CD8-positive, alpha-beta T cell (primary cell): ENCODE measurements at places on chromosomes 7 and 10.
A peak's percentile ranks its signal among the peaks of the same experiment; 100 is the strongest.

- DNase-seq, result no peak
These were observed 906.2 kb downstream of the LRMDA start for GRCh38 chr10:76337641-76338040.

DNA sequence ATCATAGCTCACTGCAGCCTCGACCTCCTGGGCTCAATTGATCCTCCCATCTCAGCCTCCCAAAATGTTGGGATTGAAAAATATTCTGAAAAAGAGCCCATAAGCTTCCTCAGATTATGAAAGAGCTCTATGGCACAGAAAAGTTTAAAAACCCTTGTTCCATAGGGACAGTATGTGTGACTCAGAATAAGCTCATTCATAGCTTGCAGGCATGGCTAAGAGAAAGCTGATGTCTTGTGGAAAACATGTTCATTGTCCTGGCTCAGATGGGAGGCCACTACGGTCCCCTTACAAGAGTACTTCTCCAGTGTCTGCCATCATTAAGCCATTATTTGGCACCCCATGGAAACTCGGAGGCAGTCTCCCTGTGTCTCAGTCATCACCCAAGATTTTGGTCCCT, 64.0 kb downstream of the CCDC3 start:
- no peak for DNase-seq

GRCh38 chr10:58438986-58439385, 53.8 kb downstream of the TFAM start:
- DNase-seq, result no peak

DNA sequence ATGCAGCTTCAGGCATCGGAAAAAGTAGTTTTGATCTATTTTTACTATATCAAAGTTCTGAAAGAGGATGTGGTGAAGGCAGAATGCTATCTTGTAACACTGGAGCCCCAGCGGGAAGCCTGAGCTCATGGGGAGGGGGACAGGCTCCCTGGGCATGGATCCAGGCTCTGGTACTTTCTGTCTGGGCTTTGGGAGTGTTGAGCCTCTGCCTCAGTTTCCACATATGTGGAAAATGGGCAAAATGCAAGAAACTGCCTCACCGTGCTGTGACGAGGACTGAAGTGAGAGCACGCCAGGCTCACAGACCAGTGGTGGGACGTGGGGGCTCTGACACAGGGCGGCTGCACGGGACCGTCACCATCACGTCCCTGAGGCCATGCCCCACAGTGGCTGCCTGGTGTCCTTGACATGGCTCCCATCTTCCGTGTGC, 182.9 kb upstream of the SHH start:
- no peak for DNase-seq

- no peak for DNase-seq
These were observed 343.4 kb downstream of the PRPF18 start for GRCh38 chr10:13930120-13930519.

DNA sequence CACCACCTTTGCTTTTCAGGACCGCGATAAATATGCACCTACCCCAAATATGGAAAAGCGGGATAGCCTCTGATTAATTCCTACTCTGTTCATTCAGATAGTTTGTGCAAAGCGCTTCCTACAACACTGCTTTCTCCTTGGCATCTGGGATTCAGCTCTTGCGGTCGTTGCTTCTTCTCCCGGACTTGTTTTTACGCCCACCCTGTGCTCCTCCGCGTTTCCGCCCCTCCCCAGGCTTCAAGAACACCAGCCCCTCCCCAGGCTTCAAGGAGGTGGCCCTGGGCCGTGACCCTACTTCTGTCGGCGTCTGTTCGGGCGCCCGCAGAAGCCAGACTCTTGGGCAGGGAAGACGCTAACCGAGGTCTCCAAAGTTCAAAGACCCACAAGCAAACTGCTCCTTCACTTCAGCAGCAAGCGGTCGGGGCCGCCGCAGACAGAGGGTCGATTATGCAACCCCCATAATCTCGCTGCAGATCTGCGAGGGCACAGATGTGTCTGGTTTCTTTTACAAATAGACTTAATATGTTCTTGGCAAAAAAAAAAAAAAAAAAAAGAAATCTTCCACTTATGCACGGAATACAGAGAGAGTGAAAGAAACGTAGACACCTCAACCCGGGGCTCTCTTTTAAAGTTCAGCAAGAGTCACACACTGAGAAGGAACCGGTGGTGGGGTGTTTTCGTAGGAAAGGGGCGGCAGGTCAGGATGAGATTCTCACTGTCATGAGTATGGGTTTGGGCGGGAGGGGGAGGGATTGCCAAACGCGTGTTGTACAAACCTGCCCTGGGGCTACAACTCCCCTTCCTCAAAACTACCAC, 1.9 kb downstream of the DLX5 start:
- no peak for DNase-seq

DNA sequence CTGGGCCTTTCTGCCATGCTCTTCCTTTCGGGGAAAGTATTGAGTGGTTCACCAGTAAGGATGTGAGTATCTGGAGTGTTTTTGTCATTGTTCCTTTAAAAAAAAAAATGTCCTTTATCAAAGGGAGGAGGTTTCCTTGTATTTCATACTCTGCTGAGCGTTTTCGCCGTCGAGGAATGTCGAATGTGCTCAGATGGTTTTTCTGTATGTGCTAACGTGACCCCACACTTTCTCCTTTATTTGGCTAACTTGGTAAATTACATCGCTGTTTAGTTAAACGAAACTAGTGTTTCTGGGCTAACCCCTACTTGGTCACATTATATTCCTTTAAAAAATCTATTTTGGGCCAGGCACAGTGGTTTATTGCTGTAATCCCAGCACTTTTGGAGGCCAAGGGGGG, 45.9 kb downstream of the INPP5A start:
- DNase-seq, result no peak

GRCh38 chr7:66379542-66380160, 174.5 kb downstream of the TPST1 start:
- no peak for DNase-seq

DNA sequence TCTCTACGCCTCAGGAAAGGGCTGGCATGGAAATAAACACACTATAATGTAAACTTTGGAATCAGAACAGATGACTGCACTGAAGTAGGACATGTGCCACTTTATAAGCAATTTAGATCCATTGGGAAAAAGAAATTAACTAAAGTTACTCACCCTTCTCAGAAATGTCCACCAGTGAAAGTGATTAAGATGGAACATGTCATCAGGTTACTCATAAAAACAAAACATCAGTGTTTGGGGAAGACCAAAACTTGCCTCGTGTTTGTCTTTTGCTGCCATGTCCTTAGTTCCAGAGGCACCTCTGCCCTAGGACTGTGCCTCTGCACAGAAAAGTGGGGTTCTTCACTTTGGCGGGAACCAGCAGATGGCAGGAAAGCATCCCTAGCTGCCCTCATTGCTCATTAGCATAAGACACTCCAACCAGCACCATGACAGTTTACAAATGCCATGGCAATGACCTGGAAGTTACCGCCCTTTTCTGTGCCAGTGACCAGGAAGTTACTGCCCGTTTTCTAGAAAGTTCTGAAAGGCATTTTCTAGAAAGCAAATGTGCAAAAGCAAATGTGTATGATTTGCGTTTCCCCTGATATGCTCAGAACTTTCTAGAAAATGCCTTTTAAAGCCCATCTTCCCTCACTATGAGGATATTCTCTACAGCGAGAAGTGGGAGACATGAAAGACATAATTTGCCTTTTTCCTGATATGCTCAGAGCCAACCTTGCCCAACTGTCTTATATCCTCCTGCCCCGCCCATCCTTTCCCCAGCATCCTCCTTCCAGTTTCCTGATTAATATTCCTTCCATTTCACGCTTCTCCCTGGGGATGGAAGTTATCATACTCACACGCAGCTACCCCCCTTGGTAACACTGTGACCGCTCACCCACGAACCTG, 258.2 kb downstream of the USP6NL start:
- DNase-seq, result no peak

DNA sequence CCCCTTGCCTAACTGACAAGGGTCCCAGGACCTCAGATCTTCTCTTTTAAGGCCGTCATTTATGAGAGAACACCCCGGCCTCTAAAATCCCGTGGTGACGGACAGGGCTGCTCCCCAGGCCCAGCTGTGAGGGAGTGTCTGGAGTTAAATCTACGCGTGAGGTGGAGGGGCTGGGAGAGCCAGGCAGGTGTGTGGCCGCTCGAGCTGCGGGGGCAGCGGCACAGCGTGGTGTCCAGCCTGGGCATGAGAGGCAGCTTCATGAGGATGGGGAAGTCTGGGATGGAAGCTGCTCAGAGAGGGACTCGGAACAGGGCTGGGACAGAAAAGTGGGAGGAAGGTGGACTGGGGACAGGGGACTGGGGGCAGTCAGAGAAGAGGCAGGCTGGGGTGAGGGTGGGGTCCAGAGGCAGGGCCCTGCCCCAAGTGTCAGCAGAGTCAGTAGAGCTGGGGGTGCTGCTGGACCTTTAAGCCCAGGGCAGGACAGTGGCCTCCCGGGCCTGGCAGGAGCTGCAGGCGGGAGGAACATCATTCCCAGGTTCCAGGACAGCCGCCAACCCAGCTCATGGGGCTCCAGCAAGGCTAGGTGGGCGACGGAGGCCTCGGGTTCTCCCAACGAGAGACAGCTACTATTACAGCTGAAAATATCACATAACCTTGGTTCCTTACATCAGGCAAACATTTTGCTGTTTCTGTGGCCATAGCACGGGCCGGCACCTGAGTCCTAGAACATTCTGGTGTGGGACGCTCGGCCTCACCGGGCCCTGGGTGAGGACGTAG, 55.2 kb downstream of the JAKMIP3 start:
- no peak for DNase-seq

DNA sequence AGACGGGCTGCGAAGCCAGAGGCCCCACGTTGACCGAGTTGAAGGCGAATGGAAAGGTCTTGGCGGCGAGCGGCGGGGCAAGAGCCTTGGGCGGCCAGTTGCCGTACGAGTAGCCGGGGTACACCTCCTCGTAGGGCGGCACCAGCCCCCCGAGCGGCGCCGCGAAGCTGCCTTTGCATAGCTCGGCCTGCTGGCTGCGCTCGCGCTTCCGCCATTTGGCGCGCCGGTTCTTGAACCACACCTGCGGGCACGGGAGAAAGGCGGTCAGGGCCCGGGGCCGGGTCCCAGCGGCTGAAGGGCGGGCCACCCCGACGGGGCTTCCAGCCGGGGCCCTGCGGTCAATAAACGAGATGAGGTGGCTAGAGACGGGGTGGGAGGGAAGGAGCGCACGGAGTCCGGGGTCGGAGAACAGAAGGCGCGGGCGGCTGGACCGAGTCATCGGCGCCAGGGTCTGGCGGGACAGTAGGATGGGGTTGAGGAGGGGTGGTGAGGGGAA, 4.8 kb downstream of the ELOVL3 start:
- peak; percentile 23 for DNase-seq

GRCh38 chr10:97222326-97222961, 36.7 kb upstream of the SLIT1 start:
- DNase-seq, result no peak

GRCh38 chr7:23011222-23011924, 2.6 kb downstream of the HYCC1 start:
- no peak for DNase-seq

- no peak for DNase-seq
These were observed 16.7 kb upstream of the GAD2 start for GRCh38 chr10:26199841-26200240.

DNA sequence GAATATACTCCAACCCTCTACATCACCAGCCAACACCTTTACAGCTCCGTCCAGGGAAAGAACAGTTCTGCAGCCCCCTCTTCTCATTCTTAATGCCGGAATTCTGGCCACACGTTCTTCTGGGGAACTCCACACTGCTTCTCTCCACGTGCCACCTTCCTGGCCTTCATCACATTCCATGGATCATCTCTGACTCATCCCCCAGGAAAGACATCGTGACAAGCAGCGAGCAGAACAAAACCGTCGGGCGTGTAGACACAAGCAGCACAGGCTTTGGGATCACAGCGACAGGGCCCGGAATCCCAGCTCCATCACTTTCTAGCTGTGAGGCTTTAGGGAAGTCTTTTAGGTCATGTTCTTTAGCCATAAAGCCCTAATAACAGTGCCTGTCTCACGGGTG, 590.3 kb upstream of the FOXK1 start:
- no peak for DNase-seq

- no peak for DNase-seq
These were observed 24.9 kb downstream of the RGR start for GRCh38 chr10:84269773-84270172.

GRCh38 chr7:46871516-46871915, 710.4 kb downstream of the TNS3 start:
- DNase-seq, result no peak

DNA sequence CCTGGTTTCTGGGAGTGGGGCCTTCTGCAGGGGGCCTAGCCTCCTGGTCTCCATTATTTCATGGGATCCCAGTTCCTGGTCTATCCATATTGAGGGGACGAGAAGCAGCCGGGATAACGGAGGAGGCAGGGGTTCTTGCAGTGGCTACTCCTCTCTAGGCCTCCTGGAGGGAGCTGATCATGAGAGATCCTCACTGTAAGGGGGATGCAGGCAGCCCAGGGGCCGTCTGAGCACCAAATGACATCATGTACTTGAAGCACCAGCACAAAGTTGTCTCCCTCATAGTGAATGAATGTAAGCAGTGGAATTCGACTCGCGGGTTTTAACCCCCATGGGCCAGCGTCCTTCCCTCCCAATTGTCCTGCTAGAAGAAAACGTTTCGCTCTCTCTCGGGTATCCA, 964 bp upstream of the ADCY1 start:
- DNase-seq, result no peak

DNA sequence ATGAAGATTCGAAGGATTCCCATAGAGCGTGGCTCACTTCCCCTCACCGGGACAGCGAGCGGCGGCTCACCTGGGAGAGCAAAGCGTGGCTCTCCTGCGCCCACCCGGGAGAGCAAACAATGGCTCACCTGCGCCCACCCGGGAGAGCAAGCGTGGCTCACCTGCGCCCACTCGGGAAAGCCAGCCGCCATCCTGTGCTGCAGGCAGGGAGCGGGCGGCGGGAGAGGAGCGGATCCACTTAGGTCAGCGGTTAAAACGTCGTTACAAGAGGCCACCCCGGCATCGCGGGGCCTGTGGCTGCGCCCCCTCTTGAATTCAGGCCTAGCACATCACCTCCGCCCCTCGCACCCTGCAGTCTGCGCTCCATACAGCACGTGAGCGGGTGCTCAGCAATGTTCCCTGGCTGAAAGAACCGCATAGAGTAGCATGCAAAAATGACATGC, 461 bp upstream of the FIGNL1 start:
- peak; percentile 24 for DNase-seq

- DNase-seq, result no peak
These were observed 32.2 kb downstream of the PHTF2 start for GRCh38 chr7:77830649-77831355.

DNA sequence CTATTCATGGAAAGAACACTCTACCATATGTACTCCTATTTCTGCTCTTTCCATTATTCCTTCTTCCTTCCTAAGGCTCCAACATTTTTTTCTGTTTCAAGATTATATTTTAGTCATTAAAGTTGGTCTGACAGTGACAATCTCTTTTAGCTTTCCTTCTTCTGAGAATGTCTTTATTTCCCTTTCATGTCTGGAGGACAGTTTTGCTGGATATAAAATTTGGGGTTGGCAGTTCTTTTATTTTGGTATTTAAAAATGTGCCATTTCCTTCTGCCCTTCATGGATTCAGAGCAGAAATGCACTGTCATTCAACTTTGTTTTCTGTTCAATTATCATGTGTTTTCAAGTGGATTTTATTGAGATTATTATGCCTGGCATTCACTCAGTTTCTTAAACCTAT, 53.1 kb downstream of the VSTM4 start:
- no peak for DNase-seq

- DNase-seq, result no peak
These were observed 108.9 kb upstream of the FAM20C start for GRCh38 chr7:83441-83840.

- DNase-seq, result peak; percentile 71
These were observed 16.5 kb downstream of the AP5Z1 start for GRCh38 chr7:4791738-4792536.

- no peak for DNase-seq
These were observed 6.9 kb downstream of the MAD1L1 start for GRCh38 chr7:2225830-2226229.
